Tracheal epithelial cell (primary cell): ENCODE measurements at places on chromosomes 2 and 18. TPM values are rescaled to one million over a fixed set of nuclear protein-coding genes. Genes with fewer than 3 reads are reported as not detected.

The KIAA2012 gene
- not detected in 2 replicates for total RNA-seq

The NYAP2 gene
- under 0.01 TPM in 1 of 2 replicates, not detected in the other for total RNA-seq

The MBD1 gene
- 85.5 and 102 TPM in 2 replicates for total RNA-seq

The PROKR1 gene
- not detected in 2 replicates for total RNA-seq

The SOWAHC gene
- total RNA-seq: 47.7 and 53.5 TPM in 2 replicates

The CMPK2 gene
- 1.4 TPM in 1 of 2 replicates, not detected in the other for total RNA-seq

The SLC4A5 gene
- total RNA-seq: 0.24 and 0.64 TPM in 2 replicates

The PROC gene
- 1.2 TPM in 1 of 2 replicates, not detected in the other for total RNA-seq

The ALKAL2 gene
- total RNA-seq: 2.2 TPM in 1 of 2 replicates, not detected in the other

The METTL5 gene
- 87.7 and 104 TPM in 2 replicates for total RNA-seq

The TTC39C gene
- 16.9 and 31.8 TPM in 2 replicates for total RNA-seq

The MYO3B gene
- 0.85 and 2.9 TPM in 2 replicates for total RNA-seq

The LOXHD1 gene
- not detected in 2 replicates for total RNA-seq

The IMPACT gene
- total RNA-seq: 32.0 TPM in 2 replicates

The IKZF2 gene
- 7.0 TPM in 2 replicates for total RNA-seq

The TOGARAM2 gene
- total RNA-seq: under 0.01 TPM in 1 of 2 replicates, not detected in the other

The UGT1A3 gene
- total RNA-seq: 0.24 TPM in 1 of 2 replicates, not detected in the other

The CHST9 gene
- total RNA-seq: 0.72 and 1.3 TPM in 2 replicates

The GORASP2 gene
- 19.0 and 26.3 TPM in 2 replicates for total RNA-seq

The GCC2 gene
- total RNA-seq: 10.4 and 10.8 TPM in 2 replicates

The TCF23 gene
- total RNA-seq: not detected in 2 replicates

The ABCB11 gene
- total RNA-seq: under 0.01 TPM in 1 of 2 replicates, not detected in the other
